Activated T-helper 1 cell treated with anti-CD3 and anti-CD28 coated beads, Interleukin-2, amount 50 U/mL, for 16 hours (primary cell): ENCODE measurements at places on chromosomes 5 and 9.
A peak's percentile ranks its signal among the peaks of the same experiment; 100 is the strongest.

DNA sequence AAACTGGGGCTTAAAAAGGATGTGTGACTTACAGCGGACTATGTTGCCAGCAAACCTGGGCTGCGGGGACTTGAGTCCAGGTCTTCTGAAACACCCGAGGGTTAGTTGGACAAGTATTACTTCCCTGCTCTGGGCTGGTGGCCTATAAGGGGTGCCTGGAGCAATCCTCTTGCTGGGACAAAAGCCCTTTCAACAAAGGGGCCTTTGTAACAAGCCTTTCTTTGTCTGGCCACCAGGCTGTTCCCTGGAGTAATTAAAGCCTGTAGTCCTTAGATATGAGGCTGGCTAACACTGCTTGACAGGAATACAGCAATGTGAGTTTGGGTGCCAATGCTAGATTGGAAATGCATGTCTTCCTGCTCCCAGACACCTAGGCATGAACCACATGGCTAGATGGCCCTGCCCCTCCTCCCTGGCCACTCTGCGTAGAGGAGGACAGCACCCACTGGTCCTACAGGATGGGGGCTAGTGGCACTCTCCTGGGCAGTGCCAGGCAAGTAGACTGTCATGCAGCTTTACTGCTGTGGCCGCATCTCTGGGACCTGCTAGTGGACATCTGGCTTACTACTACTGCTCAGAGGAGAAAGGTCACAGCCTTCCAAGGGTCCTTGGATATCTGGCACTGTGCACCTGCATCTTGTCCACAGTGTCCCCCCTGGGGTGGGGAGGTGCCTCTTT, 343.1 kb downstream of the ZSWIM6 start:
- no peak for DNase-seq

GRCh38 chr9:87255431-87256155, 242.1 kb upstream of the DAPK1 start:
- DNase-seq: no peak

DNA sequence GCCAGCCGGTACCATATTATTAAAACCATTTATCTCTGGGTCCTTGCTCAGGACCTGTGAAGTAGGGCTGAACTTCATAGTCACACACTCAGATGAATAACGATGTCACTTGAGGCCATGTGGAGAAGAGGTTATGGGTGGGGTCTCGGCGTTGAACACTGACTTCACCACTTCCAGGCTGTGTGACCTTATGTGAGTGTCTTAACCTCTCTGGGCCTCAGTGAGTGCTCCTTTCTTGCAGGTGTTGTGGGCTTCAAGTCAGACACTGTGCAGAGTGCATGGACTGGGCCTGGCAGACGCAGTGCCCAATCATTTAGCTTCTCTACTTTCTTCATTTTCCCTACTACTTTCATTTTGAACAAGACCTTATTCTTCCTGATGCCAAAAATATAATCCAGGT, 278.8 kb downstream of the PBX3 start:
- no peak for DNase-seq

DNA sequence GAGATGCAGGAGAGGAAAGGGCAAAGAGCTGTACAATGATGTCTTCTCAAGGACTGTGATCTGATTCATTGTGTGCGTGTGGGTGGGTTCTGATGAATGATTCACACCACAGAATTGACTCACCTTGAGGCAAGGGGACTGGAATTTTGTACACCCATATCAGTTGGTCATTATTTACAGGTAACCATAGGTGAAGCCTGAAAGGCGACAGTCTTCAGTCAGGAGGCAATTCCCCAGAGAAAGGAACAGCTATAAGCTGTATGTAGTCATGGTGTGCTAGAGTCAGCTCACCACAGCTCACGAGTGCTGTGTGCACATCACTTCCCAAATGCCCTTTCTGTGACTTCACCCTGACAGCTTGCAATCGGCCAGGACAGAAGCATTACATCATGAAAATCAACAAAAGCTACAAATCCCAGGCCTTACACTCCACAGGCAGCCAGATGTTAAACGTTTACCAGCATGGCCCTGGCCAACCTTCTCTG, 87.6 kb upstream of the RPS23 start:
- DNase-seq: peak; percentile 12

GRCh38 chr9:122835313-122835731, 6.9 kb upstream of the PDCL start:
- DNase-seq: no peak

DNA sequence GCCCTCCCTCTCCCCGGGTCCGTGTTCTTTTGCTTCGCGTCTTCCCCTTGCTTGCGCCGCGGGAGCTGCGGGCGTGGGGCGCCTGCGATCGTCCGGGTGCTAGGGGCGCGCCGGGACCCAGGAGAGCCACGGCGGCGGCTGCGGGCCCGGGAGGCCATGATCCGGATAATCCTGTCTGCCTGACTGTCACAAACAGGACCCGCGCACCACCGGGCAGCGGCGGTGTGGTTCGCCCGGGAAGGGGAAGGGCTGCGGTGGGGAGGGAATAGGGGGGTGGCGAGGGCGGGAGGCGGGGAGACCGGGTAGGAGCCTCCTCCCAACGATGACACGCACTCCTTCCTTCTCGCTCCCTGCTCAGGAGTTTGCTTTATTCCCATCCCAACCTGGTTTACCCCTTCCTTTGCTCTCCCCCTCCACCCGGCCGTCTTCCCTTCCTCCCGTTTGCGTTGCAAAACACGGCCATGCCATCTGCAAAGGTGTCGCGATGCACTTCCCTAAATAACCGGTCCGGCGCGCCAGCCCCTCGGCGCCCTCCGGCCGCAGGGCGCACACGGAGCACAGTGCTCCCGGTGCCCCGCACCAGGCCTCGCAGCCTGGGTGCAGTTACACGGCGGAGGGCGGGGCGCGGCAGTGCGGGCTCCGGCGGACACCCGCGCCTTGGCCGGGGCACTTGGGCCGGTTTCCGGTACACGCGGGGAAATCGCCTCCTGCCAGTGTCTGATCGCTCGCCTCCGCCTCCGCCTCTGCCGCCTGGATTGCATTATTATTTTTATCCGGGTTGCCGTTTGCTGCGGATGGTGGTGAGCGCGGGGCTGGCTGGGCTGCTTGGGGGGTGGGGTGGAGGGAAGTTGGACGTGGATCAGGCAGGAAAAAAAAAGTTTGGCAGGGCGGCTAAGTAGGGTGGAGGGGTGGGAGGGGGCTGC, 1.5 kb downstream of the SMARCA2 start:
- peak; percentile 51 for DNase-seq

DNA sequence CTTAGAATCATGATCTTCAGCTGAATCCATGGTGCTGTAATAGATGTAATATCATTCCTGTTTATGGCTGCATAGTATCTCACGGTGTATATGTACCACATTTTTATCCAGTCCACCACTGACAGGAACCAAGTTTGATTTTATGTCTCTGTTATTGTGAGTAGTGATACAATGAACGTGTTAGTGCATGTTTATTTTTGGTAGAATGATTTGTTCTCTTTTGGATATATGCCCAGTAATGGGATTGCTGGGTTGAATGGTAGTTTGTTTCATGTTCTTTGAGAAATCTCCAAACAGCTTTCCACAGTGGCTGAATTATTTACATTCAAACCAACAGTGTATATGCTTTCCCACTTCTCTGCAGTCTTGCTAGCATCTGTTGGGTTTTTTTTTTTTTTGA, 175.1 kb upstream of the CDH10 start:
- DNase-seq: no peak

GRCh38 chr9:121853617-121854395, 202.4 kb downstream of the DAB2IP start:
- DNase-seq: no peak

GRCh38 chr9:113530022-113530635, 66.6 kb downstream of the RGS3 start:
- no peak for DNase-seq

DNA sequence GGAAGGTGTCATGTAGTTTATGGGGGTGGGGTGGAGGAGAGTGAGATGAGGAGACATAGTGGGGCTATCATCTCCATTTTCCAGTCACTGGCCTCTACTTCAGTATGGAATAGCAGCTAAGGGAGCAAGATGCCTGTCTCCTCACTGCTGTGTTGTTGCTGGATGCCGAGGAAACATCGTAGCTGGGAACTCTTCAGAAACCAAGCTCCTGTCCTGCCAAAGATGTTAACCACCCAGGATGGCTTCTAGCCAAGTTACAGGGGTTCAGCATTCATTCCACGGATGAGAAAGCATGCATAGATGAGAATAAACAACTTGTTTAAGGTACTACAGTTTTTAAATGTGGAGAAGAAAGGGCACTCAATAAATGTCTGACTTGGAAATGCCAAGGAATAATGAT, 226.5 kb downstream of the ASTN2 start:
- no peak for DNase-seq

GRCh38 chr9:120386390-120387131, 193.4 kb downstream of the CDK5RAP2 start:
- DNase-seq: no peak

GRCh38 chr9:30628915-30629567, 1755.4 kb upstream of the ACO1 start:
- no peak for DNase-seq

- DNase-seq: no peak
Observed at GRCh38 chr5:115815693-115816225, 700 bp downstream of the CDO1 start.
